ENCODE measurements at places on chromosomes 6 and 20.

GRCh38 chr6:34834789-34835518 is 43.1 kb downstream of the BLTP3A start:
- no peak for DNase-seq

DNA sequence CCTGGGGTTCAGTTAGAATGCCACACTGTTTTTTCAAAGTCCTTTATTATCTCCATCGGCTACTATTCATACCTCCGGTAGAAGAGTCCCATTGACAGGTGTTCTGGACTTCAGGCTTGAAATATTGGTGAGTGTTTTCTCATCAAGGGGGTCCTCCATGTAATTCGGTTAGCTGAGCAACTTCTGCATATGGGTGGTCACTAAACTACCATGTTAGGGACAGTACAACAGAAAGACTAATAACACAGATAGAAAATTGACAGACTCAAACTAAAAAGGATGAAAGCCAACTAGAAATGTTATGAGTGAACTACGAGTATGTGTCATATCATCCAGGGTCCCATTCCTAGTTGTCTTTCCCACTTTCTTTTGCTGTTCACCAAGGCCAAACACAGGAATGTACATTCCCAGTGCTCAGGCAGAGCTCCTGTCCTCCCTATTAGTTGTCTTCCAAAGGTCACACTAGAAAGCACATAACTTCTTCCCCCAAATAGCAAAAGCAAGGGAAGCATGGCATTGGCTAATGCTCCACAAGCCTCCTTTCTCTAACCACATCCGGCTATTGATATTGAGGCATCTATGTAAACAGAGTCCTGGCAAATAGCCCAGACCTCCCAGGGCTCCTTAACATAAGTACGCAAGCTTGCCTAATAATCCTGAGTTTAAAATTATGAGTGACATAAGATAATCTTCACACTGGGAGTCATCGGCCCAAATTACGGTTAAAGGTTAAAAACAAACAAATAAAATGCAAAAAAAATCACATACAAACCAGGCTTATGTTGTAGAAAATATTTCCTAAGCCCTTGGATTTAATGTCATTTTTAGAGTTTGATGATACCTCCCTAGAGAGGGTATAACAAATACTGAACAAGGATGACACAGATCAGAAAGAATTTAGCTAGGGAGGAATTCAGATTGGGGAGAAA is 13.2 kb downstream of the CCN2 start:
- DNase-seq: no peak

- DNase-seq: no peak
Measured at GRCh38 chr20:60092729-60093128, 134.5 kb downstream of the CDH26 start.

- DNase-seq: no peak
Measured at GRCh38 chr6:38775870-38776269, 60.8 kb downstream of the DNAH8 start.

- DNase-seq: no peak
Measured at GRCh38 chr6:3881711-3882421, 32.7 kb downstream of the FAM50B start.

DNA sequence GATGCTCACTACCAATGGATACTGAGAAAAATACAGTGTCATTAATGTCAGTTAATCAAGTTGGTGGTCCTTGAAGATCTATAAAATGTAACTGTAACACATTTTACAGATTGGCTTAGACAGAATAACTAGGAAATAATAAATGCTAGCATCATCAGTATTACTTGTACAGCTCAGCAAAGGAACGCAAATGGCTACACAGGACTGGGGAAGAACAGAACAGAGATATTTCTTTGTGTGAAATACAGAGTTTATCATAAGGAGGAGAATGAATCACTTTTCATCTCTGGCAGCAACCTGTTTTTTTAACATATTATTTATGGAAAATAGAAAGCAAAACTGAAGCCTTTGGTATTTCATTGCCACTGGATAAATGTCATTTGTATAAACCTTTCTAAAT is 8.2 kb upstream of the QKI start:
- no peak for DNase-seq

DNA sequence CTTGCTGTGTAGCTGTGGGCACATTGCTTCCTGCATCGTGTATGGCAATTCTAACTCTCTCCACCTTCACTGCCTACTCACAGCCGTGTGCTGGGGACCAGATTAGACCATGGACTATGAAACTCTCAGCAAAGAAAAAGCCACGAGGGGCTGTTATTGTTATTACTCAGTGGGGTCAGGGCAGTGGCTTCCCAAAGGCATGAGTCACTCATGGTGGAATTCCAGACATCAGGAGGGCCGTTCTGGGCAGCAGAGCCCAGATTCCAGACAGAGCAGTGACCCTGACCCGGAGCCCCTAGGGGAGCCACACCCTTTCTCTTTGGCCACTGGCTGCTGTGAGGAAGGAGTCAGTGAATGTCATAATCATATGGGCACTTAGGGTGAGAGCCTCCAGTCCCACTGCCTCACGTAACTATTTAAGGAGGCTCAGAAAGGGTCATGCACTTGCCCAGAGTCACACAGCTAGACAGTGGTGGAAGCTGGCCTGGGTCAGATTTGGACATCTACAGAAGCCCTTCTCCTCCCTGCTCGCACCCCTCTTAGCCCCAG is 22.2 kb upstream of the CCN5 start:
- DNase-seq: no peak
